Thoracic aorta (tissue), 2 donors: ENCODE measurements at places on chromosomes 6 and 20. TPM values are rescaled to one million over a fixed set of nuclear protein-coding genes. Genes with fewer than 3 reads are reported as not detected.

The THBD gene
- total RNA-seq, result 106 TPM

The APOBEC2 gene
- not detected for total RNA-seq

The SOBP gene
- total RNA-seq, result 10.3 TPM

The GJE1 gene
- total RNA-seq, result not detected

The GSTA1 gene
- not detected for total RNA-seq

The CLPSL2 gene
- not detected for total RNA-seq

The CTNNBL1 gene
- 22.6 TPM for total RNA-seq

The TNXB gene
- 210 TPM for total RNA-seq

The CAP2 gene
- total RNA-seq, result 20.6 TPM

The TRIM38 gene
- total RNA-seq, result 19.5 TPM

The APOM gene
- 2.2 TPM for total RNA-seq

The NFATC2 gene
- 11.9 TPM for total RNA-seq

The AKAP12 gene
- 102 TPM for total RNA-seq

The KCNK16 gene
- not detected for total RNA-seq

The OOEP gene
- total RNA-seq, result not detected

The OPRM1 gene
- not detected for total RNA-seq

The PBOV1 gene
- not detected for total RNA-seq

The NHSL1 gene
- 9.7 TPM for total RNA-seq

The FKBP1C gene
- total RNA-seq, result not detected

The VSTM2L gene
- total RNA-seq, result 5.4 TPM

The FOXA2 gene
- 0.49 TPM for total RNA-seq

The GSTA3 gene
- total RNA-seq, result not detected

The TCFL5 gene
- total RNA-seq, result 3.8 TPM

The FAM83D gene
- total RNA-seq, result 6.6 TPM

The XKR7 gene
- total RNA-seq, result not detected

The RNF114 gene
- 82.4 TPM for total RNA-seq

The JAG1 gene
- total RNA-seq, result 237 TPM

The SLC17A2 gene
- not detected for total RNA-seq

The SGK2 gene
- 2.4 TPM for total RNA-seq

The SNX9 gene
- 87.2 TPM for total RNA-seq

The TMC2 gene
- total RNA-seq, result not detected

The FAM217A gene
- not detected for total RNA-seq

The NQO2 gene
- total RNA-seq, result 25.7 TPM

The SLC16A10 gene
- 24.4 TPM for total RNA-seq

The KIF13A gene
- 79.3 TPM for total RNA-seq

The CDH4 gene
- not detected for total RNA-seq

The VSX1 gene
- total RNA-seq, result not detected

The DSP gene
- 6.7 TPM for total RNA-seq

The SNAP25 gene
- 4.7 TPM for total RNA-seq

The GLP1R gene
- total RNA-seq, result not detected

The TFEB gene
- total RNA-seq, result 23.8 TPM

The MACROD2 gene
- total RNA-seq, result 0.95 TPM

The PPIL1 gene
- total RNA-seq, result 12.9 TPM

The BYSL gene
- 11.6 TPM for total RNA-seq

The LRRC73 gene
- 0.54 TPM for total RNA-seq

The MARCKS gene
- total RNA-seq, result 34.3 TPM

The HCK gene
- total RNA-seq, result 29.0 TPM

The NINL gene
- total RNA-seq, result 20.3 TPM

The CST2 gene
- total RNA-seq, result not detected

The BEND6 gene
- total RNA-seq, result 0.21 TPM

The SLC22A3 gene
- 144 TPM for total RNA-seq

The BANF2 gene
- total RNA-seq, result not detected

The MUC22 gene
- not detected for total RNA-seq

The WDR27 gene
- total RNA-seq, result 22.5 TPM

The MROH8 gene
- 12.7 TPM for total RNA-seq

The AVP gene
- not detected for total RNA-seq

The SCRT2 gene
- total RNA-seq, result not detected

The CCN2 gene
- total RNA-seq, result 1,207 TPM

The FABP7 gene
- total RNA-seq, result not detected
